ENCODE measurements at places on chromosomes 4 and X.

DNA sequence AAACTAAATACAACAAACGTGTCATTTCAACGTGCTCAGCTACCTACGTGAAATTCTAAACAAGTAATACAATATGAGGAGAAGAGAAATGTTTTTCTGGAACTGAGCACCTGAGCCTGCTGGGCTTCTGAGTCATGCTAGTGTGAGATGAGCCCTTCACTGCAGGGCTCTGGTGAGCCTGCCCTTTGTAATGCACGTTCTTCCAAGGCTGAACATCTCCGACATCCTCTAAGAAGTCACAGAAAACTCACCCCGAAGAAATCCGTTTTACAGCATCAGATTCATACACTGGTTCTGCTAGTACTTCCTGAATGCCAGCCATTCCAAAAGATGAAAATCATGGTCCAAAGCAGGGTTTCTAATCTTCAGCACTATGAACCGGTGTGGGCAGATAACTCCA lies 157.1 kb downstream of the AMELX start:
- no peak for DNase-seq

GRCh38 chr4:165861363-165861762 lies 11.7 kb upstream of the TLL1 start:
- DNase-seq, result no peak

DNA sequence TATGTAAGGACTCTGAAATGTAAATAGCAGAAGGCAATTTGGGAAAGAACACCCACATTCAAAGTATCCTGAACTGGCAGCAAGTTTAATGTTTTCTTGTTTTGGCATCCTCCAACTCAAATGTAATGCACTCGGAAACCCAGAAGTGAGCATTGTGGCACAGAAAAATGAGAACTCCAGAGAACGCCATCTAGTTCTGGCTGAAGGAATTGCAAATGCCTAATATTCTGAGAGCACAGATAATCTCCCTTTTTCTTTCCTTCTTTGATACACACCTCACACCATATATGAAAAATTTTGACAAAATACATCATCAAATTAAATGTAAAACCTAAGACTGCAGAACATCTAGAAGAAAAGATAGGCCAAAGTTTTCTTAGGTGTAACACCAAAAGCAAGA lies 52.1 kb downstream of the PWWP3B start:
- no peak for DNase-seq

- no peak for DNase-seq
Observed at GRCh38 chr4:20829617-20830357, 129.5 kb downstream of the PACRGL start.
